ENCODE measurements at places on chromosomes 12 and 14.

- DNase-seq = no peak
These were observed 101.6 kb upstream of the PLXNC1 start for GRCh38 chr12:94046626-94047410.

DNA sequence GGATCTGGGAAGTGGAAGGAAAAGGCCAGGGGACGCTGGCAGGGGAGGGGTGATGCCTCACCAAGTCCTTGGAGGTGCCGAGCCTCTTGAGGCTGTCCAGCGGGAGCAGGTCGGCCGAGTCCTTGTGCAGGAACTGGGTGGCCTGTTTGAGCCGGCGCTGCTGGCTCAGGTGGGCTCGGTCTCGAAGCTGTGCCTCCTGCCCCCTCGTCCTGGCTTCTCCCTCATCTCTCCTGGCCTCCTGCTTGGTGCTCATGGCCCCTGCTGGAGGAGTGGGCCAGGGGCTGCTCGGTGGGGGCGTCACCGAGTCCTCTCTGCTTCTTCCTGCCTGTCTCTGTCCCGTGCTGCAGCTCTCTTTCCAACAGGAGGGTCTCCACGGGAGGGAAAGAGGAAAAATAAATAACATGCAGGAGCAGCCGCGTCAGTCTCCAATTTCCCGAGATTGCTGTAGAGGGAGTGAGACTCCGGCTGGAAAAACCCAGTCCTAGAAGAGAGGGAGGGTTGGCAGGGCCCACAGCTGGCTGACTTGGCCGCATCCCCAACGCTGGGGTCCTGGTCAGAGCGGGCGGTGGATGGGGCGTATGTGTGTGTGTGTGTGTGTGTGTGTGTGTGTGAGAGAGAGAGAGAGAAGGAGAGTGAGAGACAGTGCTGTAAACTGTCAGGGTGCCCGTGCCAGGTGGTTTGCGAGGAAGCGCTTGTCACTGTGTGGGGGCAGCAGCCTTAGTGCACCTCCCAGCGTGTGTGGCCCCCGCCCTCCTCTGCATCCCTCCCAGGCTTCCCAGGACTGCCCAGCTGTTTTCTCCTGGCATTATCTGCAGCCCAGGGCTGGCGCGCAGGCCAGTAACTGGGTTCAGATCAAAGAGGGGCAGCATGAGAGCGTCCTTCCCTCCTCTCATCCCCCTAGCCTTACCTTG, at the start of gene NRIP2:
NRIP2 (minus strand) TSS at position 455 of the 911 bp plus-strand sequence; CDS start at position 403, 52 bp downstream.
- DNase-seq = no peak

- no peak for DNase-seq
These were observed 43.3 kb downstream of the EFCAB11 start for GRCh38 chr14:89911010-89911919.

- no peak for DNase-seq
These were observed 42.2 kb downstream of the TPCN1 start for GRCh38 chr12:113263431-113263963.

- DNase-seq = no peak
These were observed 343.0 kb downstream of the RGS6 start for GRCh38 chr14:72275242-72275641.

- peak; percentile 33 for DNase-seq
These were observed 13.9 kb upstream of the ATP2A2 start for GRCh38 chr12:110266980-110267620.

- no peak for DNase-seq
These were observed 280.5 kb downstream of the VRK1 start for GRCh38 chr14:97077687-97078086.

GRCh38 chr14:49954171-49954631, 61.3 kb downstream of the ARF6 start:
- DNase-seq = no peak
